CD8-positive, alpha-beta T cell (primary cell): ENCODE measurements at places on chromosomes 3 and 15. TPM values are rescaled to one million over a fixed set of nuclear protein-coding genes. Genes with fewer than 3 reads are reported as not detected.

FOXL2 gene
- not detected for total RNA-seq

- DNase-seq: no peak
Observed at GRCh38 chr15:69319384-69320375, 21.0 kb downstream of the PAQR5 start.

GRCh38 chr3:190517687-190518086 lies 3.8 kb downstream of the IL1RAP start:
- DNase-seq: no peak

CACNA2D3 gene
- not detected for total RNA-seq

- DNase-seq: no peak
Observed at GRCh38 chr15:80890341-80891005, 99.1 kb downstream of the MESD start.

FAM81A gene
- total RNA-seq: not detected
